ENCODE measurements at places on chromosomes 7 and 10.
A peak's percentile ranks its signal among the peaks of the same experiment; 100 is the strongest.

GRCh38 chr7:158428837-158429753, 158.5 kb downstream of the PTPRN2 start:
- no peak for DNase-seq

DNA sequence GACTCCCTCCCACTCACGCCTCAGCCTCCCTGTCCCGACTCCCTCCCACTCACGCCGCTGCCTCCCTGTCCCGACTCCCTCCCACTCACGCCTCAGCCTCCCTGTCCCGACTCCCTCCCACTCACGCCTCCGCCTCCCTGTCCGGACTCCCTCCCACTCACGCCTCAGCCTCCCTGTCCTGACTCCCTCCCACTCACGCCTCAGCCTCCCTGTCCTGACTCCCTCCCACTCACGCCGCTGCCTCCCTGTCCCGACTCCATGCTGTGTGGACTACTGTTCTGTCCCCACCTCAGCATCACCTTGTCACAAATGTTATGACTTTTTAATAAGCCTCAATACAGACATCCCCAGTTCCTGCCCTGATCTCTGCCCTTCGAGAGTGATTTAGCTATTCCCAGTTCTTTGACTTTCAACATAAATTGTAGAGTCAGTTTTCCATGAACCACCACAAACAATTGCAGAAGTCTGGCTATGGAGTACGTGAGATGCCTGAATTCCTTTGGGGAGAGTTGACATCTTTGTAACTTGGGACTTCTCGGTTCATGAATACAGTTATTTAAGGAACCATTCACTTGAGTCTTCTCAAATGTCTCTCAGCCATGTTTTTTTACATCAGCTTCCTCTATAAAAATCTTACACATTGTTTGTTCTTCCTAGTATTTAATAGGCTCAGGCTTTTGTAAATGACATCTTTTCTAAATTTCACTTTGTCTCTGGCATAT, 71.9 kb downstream of the FOXL3 start:
- DNase-seq = no peak

GRCh38 chr10:50512214-50512595, 111.6 kb downstream of the SGMS1 start:
- DNase-seq = no peak

DNA sequence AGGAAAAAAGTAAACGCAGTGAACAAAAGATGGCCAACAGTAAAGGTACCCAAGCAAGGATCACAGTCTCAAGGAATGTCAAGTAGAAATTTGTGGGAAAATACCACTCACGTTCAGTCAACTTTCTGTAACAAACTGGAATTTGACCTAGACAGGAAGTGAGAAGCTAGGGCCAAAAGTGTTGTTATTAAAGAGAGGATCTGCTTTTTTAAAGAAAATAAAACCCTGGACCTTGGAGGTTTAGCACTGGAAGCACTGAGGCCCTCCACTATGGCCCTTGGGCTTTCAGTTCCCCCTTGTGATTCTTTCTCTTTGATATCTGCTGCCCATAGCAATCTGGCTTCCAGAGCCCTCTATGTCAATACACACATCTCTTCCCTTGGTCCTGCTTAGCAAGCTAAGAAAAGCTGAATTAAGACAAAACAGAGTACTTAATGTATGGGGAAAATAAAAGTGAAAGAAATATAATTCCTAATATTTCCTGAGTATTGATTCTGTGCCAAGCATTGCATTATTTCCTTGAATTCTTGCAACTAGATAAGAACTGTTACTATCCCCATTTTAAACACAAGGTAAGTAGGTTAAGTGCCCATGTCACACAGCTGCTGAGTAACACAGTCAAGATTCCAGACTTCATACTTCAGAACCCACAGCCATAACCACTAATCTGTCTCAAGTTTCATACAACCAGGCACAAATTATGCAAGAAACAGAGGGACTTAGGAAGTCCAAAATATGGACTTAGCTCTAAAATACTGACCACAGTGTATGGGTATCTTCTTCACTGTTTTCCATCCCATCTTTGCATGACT, 2.6 kb upstream of the ZNF438 start:
- peak; percentile 59 for DNase-seq

- no peak for DNase-seq
These were observed 7.4 kb upstream of the SMIM30 start for GRCh38 chr7:113125728-113126127.

GRCh38 chr7:19674266-19674960, 34.4 kb downstream of the POLR1F start:
- peak; percentile 7 for DNase-seq

GRCh38 chr7:47446871-47447466, 134.9 kb downstream of the TNS3 start:
- DNase-seq = no peak

DNA sequence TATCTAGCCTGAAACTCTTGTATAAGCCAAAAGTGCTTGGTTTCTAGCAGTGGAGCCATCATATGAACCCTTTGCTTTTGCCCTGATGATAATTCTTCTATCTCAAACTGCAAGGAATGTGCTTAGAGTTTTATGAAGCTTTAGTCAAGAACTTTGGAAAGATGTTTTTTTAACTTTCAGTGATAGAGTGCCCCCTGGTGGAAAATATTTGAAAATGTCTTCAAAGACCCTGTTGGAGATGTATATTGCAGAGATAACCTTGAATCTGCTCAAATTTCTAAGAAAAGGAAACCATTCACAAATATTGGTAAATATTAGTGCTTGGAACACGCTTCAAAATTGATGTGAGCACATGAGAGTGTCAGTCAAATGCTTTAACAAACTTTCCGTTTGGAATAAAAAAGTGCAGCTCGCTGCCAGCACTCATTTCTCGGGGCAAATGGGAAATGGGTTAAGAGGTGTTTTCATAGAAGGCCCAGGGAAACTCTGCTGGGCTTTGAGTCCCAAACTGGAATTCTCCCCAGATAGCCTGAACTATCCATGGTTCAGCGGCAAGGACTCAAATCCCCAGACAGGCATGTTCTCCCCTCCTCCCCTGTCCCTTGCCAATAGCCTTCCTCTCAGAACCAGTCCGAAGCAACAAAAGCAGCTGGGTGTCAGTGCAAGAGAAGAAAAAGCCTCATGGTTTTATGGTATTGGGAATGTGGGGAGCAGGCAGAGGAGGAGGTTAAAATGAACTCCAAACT, 129.3 kb downstream of the MYOF start:
- peak; percentile 46 for DNase-seq

DNA sequence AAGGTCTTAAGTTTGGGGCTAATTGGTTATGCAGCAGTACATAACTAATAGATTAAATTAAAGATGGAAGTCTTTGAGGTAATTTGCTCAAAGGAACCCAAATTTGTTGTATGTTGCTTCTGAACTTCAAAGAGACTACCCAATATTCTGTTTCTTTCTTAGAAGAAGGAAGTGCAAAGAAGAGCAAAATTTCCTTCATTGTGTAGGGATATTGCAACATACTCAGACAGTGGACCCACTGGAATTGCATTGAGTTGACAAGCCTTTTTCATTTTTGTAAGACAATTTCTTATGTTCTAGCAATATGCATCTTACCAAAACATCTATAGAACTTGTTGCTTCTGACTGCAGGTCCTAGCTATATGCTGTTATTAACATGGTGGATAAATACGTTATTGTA, 527.8 kb downstream of the SH2D4B start:
- no peak for DNase-seq

DNA sequence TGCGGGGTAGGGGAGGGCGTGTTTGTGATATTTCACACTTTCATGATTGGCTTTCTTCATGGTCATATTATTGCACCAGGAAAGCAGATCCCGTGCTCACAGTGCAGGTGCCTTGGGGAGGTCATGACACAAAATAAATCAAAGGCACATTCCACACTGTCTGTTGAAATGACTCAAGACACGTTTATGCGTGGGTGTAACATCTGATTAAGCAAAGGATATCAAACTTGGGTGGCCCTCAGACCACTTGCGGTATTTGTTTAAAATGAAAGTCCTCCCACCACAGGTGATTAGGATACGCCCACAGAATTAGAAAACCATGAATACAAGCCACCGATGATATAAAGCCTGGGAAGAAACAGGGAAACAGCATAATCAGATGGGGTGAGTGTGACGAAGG, 51.1 kb downstream of the SVIL start:
- peak; percentile 69 for DNase-seq

DNA sequence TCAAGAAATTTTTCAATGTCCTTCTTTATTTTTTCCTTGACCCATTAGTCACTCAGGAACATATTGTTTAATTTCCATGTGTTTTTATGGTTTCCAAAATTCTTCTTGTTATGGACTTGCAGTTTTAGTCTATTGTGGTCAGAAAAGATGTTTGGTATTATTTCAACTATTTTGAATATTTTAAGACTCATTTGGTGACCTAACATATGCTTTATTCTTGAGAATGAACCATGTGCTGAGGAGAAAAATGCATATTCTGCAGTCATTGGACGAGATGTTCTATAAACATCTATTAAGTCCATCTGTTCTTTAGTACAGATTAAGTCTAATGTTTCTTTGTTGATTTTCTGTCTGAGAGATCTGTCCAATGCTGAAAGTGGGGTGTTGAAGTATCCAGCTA, 42.3 kb upstream of the MDFIC start:
- DNase-seq = no peak

GRCh38 chr10:28471652-28472050, 61.3 kb upstream of the WAC start:
- no peak for DNase-seq

- no peak for DNase-seq
These were observed 1.3 kb downstream of the FRAT2 start for GRCh38 chr10:97333351-97333600.

- no peak for DNase-seq
These were observed 112.4 kb upstream of the PPP2R2D start for GRCh38 chr10:131788386-131788785.

DNA sequence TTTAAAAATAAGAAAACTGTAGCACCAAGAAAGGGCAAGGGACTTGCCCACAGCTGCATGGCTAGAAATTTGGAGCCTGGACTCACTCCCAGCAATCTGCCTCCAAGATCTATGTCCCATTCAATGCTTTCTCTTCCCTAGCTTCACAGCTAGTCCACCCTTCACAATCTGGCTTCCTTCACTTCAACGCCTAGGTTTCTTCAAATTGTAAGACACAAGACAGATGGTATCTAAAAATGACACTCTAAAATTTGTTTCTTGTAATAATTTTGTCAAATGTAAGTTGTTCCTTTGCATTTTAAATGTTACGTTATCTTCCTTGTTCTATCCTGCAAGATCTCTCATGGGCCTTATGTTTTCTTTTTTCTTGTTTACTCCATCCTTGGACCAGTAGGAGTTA, 48.6 kb downstream of the CTTNBP2 start:
- DNase-seq = no peak

DNA sequence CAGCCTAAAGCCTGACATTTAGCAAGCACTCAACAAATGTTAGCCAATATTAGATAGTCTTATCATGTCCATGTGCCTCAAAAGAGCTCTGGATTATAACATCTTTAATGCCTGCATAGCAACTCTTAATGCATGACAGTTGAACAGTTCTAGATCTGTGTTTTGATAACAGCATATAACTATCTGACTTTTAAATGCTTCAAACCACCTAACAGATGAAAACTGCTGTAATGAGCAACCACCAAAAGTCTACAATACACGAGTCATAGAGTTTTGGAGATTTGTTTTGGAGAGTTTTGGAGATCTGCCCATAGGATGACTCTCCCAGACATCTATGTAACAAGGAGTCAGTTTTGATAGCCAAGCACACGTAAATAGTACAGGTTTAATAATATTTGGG, 227.3 kb downstream of the TWIST1 start:
- peak; percentile 86 for DNase-seq

- no peak for DNase-seq
These were observed 13.0 kb upstream of the LIMK1 start for GRCh38 chr7:74070619-74070921.

DNA sequence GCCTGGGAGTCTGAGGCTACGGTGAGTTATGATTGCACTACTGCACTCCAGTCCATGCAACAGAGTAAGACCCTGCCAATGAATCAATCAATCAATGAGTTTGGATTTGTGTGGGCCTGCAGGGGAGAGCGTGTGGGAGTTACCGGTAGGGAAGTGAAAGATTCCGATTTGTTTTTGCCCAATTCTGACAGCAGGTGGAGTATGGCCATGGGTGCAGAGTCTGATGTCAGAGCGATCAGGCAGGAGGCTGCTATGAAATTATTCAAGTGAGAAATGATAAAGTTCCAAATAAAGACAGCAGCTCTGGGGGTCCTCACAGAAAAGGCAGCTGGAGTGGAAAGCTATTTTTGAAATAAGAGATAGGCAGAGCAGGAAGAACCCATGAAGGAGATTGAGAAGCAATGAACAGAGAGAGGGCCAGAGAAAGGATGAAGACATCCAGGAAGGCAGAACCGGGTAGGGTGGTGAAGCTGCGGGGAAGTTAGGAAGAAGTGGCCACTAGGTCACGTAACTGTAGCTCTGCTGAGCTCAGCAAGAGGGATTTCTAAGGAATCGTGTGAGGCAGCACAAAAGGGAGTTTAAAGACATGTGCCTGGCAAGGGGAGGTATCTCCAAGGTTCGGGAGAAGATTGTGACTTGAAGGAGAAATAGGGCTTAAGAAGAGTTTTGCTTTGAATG, 93.7 kb upstream of the NMT2 start:
- DNase-seq = no peak

DNA sequence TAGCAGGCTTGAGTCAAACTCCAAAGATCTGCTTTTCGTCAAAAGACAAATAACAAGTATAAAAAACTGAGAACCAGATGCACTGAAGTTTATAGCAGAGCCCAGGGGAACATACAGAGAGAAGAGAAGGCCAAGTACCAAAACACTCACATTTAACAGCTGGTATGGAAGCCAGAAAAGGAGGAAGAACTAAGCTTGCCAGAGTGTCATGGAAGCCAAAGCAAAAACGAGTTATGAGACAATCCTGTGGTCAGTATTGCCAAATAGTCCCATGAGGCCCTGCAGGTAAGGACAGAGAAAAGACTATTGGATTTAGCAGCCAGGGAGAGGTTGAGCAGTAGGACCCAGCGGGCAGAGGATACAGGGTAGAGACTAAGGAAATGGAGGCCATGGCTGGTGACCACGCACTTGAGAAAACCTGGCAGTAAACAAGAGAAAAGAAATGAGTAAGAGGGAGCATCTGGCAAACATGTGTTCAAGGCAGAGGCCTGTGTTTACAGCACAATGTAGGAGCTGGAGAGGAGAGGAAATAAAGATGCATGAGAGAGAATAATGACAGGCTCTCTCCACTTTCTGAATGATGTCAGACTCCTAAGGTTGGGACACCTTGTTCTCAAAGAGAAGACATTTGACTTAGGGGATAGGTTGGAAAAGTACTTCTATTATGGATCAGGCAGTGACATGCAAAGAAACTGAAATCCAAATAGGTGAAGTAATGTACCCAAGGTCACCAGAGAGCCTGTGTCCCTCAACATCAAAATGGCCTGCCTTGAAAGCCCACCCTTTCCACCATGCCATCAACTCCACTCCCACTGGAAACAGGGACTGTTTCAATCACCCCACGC, 9.1 kb downstream of the CREB3L2 start:
- peak; percentile 64 for DNase-seq

DNA sequence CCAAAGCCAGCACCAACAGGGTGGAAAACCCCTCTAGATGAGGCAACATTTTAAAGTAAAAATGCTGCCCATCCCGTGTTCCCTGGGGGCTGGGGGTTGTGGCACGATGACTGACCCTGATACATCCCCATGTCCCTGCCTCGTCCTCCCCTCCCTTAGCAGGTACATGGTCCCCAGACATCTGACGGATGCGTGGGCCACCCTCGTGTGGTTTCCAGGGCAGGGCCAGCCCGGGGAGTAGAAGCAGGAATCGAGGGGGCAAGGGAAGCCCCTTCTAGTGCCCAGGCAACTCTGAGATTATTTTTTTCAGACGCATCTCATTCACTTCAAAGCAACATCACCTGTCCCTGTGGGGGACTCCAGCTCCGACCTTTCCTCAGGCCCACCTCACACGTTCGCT, 3.5 kb downstream of the TMEM130 start:
- no peak for DNase-seq

Data from A172 (cell line).